ENCODE measurements at places on chromosomes 7 and 10.

- DNase-seq, result no peak
These were observed 551.0 kb upstream of the AUTS2 start for GRCh38 chr7:69047151-69047754.

GRCh38 chr10:17817316-17817715 lies 8.2 kb downstream of the MRC1 start:
- DNase-seq, result no peak

DNA sequence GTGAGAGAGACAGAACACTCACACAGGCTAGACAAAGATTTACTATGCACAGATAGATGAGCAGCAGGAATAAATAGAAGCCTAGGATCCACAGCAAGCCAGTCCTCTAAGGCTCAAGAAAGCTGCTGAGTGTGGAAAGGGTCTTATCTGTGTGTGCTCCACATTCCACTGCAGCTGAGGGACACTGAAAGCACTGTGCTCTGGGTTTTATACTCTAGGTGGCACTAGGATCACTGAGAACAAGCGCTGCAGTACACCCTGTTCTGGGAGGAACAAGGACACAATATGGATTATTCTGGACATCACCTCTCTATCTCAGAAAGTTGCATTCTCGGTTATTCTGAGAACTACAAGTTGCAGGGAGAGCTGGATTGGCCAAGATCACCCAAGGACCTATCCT lies 4.9 kb upstream of the KLHL7 start:
- DNase-seq, result no peak

DNA sequence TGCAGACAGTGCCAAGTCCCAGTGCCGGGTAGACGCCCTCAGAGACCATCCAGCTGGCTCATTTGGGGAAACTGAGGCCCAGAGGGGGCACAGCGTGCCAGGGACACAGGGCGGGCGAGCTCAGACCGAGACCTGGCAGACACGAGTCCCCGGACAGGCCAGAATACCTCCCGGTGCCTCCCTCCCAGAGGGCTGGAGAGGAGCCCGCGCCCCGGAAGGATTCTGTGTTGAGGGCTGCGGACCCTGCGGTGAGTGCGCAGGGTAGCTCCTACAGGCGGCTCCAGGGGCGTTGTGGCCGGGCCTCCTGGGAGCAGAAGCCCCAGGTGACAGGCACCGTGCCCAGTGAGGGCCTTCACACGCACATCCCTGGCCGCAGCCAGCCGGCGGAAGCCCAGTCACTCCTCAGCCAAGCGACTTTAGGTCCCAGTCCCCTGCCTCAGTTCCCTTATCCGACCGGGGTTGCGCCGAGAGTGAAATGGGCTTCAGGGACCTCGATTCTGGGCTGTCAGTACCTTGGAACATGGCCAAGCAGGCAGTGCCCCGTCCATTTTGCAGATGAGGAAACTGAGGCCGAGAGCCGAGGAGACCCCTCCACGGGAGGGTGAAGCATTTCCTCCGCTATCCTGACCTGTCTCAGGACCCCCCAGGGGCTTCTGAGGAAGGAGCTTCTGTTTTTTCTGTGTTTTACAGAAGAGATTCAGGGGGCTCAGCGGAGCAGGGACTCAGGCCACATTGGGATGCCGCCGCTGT lies 73.6 kb downstream of the ELFN1 start:
- no peak for DNase-seq

GRCh38 chr10:132382231-132382922 lies 14.6 kb upstream of the PWWP2B start:
- no peak for DNase-seq

DNA sequence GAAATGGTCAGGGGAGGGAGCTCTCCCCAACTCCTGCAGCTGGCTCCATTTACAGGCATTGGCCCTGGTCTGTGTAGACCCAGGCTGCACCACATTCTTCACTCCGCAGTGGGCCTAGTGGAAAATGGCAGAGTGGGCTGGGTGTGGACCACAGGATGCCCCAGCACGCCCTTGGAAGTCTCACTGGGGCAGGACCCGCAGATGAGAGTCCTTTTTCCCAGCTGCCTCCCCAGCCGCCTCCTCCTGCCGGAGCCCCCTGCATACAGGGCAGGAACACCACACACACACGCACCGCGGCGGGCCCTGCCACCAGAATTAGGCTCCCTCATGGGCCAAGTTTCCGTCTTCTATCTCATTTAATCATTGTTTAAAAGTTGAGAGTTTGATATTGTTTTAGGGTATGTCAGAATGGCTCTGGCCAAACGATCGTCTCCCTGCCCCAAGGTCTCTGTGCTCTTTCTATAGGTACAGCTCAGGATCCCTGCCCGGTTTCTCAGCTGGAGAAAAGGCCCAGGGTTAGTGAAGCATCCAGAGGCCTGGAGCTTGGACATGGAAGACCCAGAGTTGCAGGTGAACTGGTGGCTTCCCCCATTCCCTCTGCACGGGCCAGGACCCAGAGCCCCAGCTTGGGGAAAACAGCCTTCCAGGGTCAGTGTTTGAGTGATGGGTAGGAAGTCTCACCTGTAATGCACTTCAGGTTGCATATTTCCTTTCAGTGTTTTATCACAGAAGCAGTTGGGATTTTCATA lies 42.0 kb downstream of the ZNF467 start:
- DNase-seq, result no peak

GRCh38 chr7:82423446-82423845 lies 20.1 kb downstream of the CACNA2D1 start:
- no peak for DNase-seq

DNA sequence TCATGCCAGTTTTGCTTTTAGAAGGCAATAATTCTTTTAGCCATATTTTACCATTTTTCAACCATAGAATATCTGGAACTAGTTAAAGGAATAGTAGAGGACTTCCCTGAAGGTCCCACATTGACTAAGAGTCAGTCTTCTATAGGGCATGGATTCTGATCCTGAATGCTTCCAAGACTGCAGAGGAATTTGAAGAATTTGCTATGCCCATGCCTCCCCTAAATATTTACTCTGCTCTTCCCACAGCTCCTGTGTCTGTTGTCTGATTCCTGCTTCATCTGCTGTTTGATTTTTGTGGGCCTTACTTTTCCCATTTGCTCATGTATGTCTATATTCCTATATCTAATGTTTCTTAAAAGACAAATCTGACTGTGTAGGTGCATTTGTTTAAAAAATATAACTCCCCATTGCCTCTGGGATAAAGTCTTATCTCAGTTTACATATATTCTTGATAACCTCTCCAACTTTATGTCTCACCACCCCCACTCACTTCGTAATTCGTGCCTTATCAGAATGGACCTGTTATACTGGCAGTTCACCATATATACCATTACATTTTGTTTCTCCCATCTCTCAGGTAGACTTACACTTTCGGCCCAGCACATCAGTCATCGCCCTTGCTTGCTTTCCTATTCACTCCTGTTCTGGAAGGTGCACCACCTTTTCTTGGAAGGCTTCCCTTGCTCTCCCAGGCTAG lies 33.9 kb downstream of the LRRC4 start:
- DNase-seq, result no peak

- no peak for DNase-seq
These were observed 93.9 kb downstream of the DNAH11 start for GRCh38 chr7:21636694-21637093.

- DNase-seq, result no peak
These were observed 194.0 kb upstream of the MGMT start for GRCh38 chr10:129272866-129273650.

GRCh38 chr7:1703871-1704810 lies 34.1 kb downstream of the ELFN1 start:
- no peak for DNase-seq

GRCh38 chr7:31958226-31958625 lies 112.0 kb downstream of the PDE1C start:
- no peak for DNase-seq

GRCh38 chr7:79452495-79453265 lies 787 bp downstream of the MAGI2 start:
- no peak for DNase-seq

DNA sequence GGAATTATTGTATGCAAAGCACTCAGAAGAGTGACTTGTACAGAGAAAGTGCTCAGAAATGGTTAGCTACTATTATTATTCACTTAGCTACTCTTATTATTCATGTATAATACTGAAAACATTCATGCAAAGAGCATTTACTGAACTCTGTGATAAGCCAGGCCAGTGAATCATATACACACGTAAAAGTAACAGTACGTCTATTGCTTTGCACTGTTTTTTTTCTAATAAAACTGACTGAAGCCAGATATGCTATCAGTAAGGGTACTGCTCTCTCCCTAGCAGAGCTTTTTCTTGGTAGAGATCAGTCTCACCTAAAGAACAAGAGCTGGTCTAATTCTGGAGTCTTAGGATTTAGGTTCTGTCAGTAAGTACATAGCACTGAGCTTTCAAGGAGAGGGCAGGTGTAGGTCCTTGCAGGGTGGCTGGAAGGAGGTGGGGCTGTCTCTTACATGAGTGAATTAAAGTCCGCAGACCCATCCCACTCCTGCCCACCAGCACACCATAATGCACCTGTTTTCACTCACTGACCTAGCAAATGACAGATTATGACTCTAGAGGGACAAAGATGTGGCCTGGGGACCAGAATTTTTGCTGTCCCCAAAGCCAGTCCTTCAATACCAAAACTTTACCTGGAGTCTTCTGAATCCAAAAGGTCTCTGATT lies 145.9 kb downstream of the ARID5B start:
- no peak for DNase-seq

DNA sequence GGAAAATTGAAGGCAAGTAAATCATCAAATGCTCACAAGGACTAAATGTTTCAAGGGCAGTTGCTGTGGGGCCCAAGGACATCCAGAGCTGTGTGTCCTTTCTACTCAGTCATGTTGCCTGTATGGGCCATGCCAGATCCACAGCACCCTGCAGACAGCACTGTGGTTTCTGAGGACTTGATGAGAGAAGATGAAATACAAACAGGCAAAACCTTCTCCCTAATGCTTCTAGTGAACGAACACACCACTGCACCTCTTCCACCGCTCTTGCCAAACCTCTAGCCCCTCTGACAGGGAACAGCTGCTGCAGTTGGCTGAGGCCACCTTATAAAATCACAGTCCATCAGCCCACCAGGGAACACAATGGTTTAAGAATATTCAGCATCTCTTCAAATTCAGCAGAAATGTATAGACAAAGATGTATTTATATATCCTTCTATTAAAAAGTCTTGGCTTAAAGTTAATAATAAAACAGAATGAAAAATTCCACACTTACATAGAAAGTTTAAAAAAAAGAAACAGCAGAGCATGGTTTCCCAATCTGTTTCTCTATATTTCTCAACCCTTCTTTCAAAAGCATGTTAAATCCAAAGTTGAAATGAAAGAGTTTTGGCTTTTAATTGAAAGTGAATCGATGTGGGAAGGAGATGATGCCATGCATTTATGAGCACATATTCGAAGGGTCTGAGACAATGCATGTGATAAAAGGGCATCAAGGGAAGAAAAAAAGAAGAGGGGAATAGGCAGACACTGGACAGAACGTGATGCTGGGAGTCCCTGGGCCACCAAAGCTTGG lies 14.0 kb downstream of the CYP3A7 start:
- DNase-seq, result no peak

DNA sequence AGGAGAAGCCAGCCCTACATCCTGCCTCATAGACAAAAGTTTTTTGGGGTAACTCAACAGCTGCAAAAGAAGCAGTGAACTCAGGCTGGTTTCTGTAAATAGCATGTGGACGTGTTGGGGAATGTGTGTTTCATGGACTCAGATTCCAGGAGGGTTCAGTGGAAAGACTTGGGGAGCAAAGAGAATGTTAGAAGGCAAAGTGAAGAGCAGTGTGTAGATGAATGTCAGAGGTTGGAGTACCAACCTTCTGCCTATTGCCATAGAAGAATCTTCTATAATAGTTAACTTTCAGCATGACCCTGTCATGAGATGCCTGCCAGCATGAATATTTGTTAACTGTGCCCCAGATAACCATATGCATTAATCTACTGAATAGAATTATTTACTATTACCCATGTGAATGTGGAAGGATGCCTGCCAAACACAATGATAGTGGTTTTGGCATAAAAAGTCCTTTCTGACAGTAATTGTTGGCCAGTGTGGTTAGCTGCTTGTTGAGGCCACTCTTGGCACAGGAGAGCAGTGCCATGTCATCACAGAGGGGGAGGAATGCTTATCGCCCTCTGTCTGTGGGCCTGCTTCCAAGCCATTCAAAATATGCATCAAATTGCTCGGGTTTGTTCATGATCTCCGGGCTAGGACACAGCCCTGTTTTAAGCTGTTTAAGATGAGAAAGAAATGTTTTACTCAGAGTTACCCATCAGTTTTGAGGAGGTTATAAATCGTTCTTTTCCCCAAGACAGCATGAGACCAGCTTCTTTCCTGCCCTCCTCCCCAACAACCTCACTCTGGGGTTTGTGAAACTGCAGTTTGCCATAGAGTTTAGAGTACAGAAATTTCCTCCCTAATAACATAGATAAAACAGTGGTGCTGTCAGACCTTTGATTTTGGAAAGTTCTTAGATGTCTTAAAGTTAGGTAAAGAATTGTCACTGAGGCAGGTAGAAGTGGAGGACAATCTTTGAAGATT lies 165.3 kb downstream of the WNT2 start:
- DNase-seq, result no peak

DNA sequence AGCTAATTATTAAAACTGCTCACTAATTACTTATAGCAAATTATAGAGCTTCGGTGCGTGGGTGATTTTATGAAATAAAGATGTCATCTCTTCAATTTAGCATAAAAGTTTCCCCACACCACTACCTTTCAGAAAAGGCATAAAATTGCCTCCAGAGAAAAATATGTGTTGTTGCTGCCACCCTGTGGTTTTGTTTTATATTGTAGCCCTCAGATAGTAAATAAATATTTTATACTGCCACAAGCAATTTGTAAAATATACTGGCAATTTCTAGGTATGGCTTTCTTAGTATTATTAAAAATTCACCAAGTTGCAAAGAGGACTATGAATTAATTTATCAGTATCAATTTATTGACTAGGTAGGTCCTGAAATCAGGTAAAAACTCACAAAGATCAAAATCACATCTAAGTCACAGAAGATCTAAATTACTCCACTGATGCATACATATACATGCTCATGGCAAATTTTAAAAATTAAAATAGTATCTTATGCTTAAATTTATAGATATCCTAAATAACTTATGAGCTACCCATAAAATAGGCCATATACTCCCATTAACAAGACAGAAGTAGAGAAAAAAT lies 26.5 kb downstream of the ASNS start:
- no peak for DNase-seq

GRCh38 chr10:129852829-129853561 lies 111.1 kb downstream of the EBF3 start:
- no peak for DNase-seq

DNA sequence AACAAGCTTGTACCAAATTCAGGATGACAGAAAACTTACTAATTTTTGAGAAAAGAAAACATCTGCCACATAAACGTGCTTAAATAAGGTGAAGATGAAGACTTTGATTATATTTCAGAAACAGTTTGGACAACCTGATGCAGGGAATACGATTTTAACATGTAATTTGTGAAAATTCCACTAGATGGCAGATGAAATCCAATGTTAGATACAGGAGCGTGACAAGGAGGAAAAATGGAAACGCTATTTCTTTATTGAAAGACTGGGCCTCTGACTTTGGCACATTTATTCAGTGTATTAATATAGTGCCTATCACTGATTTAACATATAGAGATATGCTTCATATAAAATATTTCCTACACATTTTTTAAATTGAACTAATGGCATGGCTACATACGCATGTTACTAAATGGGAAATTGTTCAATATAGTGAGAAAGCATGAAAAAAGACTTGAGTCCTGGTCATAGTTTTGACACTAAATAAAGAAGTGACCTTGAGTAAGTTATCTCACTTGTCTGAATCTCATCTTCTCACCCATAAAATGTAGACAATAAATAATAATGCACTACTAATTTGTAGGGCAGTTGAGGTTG lies 60.7 kb downstream of the CD36 start:
- DNase-seq, result no peak

GRCh38 chr10:33071857-33072256 lies 113.8 kb upstream of the ITGB1 start:
- DNase-seq, result no peak

GRCh38 chr7:12670743-12671520 lies 16.5 kb upstream of the ARL4A start:
- DNase-seq, result no peak
